Activated CD4-positive, alpha-beta T cell treated with anti-CD3 and anti-CD28 coated beads, Interleukin-2, amount 50 U/mL, for 4 hours (primary cell): ENCODE measurements at places on chromosomes 13 and 19.
A peak's percentile ranks its signal among the peaks of the same experiment; 100 is the strongest.

DNA sequence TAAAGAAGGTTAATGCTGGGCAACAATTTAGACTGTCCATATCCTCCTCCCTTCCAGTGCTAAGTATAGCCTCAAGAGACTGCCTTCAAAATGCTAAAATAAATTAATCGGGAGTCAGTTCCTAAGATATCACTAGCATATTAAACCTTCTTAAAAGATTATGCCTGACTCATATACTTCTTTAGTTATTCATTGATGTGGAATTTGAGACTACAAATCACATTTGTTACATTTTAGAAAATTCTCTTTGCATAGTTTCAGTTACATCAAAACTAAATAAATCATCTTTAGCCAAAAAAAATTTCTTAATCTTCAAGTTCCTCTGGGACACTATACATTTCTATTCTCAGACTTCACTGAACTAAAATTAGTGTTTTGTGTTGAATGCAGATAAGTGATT is 769.1 kb downstream of the PCDH9 start:
- no peak for DNase-seq

DNA sequence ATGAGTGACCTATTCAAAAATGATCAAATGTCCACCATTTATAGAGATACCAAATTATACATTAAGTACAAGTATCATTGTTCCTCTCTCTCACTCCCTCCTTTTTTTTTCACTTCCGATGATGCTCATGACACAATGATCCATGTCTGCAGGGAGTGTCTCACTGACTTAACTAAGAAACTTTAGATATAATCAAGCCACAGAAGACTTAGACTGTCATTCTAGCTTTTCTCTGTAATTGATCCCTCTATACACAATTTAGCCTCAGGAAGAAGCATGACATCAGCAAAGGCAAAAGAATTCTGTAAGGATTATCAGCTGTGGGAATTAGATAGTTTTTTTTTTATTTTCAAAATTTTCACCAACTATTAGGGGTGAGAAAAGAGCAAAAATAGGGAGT is 734.9 kb upstream of the PCDH9 start:
- no peak for DNase-seq

- DNase-seq, result no peak
Measured at GRCh38 chr19:5147978-5148793, 179.3 kb downstream of the KDM4B start.

DNA sequence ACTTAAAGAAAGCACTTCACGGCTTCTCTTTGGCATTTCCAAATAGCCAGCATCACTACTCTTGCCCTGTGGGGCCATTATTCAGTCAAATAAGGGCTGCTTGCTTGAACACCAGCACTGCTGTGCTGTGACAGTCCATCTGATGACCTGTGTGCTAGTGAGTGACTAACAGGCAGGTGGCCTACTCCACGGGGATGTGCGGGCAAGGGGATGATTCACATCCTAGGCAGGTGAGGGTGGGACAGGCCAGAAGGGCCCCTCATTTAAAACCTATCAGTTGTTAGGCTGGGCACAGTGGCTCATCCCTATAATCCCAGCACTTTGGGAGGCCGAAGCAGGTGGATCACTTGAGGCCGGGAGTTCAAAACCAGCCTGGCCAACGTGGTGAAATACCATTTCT is 8.2 kb downstream of the CCNE1 start:
- no peak for DNase-seq

DNA sequence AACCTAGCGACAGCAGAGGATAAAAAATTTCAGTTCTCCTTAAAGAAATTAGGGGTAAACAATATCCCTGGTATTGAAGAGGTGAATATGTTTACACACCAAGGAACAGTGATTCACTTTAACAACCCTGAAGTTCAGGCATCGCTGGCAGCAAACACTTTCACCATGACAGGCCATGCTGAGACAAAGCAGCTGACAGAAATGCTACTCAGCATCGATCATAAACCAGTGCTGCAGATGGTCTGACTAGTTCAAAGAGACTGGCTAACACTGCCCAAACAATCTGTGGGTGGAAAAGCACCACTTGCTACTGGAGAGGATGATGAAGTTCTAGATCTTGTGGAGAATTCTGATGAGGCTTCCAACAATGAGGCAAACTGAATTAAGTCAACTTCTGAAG is 19.9 kb upstream of the ACOD1 start:
- DNase-seq, result no peak

GRCh38 chr13:59043016-59043415 is 1120.7 kb downstream of the DIAPH3 start:
- DNase-seq, result no peak

- no peak for DNase-seq
Measured at GRCh38 chr13:32924886-32925285, 91.3 kb upstream of the KL start.

- no peak for DNase-seq
Measured at GRCh38 chr13:73948848-73949529, 185.2 kb downstream of the KLF12 start.

DNA sequence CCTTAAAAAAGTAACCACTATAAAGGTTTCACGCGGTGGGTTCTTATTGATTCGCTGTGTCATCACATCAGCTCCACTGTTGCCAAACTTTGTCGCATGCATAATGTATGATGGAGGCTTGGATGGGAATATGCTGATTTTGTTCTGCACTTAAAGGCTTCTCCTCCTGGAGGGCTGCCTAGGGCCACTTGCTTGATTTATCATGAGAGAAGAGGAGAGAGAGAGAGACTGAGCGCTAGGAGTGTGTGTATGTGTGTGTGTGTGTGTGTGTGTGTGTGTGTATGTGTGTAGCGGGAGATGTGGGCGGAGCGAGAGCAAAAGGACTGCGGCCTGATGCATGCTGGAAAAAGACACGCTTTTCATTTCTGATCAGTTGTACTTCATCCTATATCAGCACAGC is 30.6 kb downstream of the FGF9 start:
- no peak for DNase-seq

DNA sequence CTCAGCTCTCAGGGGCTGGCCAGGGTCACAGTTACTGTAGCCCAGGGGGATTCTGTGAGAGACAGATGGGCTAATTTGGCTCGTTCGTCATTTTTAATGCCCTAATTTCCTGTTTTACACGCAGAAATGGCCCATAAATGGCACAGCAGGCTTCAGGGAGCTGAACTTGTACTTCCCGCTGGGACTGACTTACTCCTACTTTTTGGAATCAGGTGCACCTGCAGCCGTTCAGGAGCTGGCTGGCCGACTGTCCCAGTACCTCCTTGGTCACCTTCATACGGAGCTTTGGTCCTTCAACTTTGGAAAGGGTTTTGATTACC is 62.4 kb upstream of the URI1 start:
- no peak for DNase-seq

DNA sequence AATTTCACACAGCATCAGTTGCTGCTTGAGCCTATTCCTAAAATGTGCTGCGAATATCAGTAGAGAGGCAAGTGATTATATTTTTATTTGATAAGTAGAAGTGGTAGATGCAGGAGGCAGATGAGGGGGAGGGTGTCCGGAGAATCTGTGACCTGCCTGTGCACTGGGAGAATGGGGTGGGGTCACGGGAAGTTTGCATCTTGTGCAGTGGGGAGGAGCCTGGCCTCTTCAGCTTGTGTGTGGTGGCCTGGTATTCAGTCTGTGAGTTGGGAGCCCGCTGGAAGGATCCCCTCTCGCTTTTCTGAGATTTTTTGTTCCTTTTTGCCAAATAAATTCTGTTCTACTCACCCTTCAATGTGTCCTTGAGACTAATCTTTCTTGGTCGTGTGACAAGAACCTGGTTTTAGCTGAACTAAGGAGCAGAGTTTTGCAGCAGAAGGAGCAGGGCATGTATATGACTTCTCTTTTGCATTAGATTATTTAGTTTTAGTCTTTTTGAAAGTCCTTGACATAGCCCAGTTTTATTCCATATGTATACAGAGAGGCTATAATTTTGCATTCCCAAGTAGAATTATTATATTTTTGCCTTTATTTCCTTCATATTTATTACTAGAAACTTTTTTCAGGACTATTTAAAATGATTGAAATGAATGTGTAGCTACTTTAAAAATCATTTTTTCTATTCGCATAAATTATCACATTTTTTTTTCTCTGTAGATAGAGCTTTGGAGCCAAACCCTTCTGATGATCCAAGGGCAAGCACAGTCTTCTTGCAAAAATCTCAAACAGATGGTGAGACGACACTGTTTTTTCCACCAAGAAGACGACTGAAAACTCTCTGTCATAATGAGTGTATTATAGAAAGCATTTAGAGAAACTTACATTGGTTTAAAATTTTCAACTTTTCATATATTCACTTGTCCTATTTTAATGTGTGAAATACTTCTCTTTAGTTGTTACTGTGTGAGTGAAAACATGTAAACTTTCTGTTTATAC is 1257.2 kb downstream of the UQCRFS1 start:
- DNase-seq, result no peak

DNA sequence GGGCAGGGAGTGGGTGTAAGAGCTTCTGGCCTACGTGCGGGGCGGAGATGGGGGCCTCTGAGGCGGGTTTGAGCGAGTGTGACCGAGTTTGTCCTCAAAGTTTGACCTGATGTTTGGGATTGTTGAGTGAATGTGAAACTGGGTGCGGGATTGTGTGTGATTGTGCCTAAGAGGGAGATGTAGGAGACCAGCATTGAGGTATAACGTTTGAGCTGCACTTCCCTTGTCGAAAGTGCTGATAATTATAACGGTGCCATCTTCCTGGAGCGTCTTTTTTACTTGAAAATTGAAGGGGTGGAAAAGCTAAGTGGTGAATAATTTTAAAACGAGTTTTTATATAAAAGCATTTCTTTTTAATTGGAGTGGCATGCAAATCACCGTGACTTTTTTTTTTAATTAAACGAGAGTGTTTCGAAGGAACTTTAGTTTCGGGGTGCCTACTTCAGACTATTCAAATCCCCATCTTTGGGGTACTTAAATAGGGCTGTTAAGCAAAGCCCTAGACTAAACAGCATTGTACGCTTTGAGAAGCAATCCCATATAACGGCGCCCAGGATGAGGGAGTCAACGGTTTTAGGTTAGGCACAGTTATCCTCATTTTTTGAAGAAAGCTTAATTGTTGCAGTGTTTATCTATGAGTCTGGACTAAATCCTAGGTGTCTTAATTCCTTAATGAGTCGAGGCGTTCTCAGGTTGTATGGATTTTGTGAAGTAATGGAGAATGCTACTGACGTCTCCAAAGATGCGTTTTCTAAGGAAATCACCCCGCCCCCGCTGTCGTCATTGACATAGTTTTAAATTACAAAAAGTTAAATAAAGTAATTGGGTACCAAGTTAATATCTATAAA is 594 bp downstream of the ZNF146 start:
- DNase-seq, result peak; percentile 15

DNA sequence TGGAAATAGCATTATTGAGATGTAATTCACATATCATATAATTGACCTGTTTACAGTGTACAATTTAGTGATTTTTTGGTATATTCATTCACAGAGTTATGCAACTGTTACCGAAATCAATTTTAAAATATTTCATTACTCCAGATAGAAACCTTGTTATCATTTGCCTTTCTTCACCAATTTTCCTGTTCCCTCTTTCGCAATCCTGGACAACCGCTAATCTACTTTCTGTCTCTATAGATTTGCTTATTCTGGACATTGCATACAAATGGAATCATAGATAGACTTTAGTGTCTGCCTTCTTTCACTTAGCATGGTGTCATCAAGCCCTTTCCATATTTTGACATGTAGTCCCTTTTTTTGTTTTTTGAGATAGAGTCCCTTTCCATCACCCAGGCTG is 19.2 kb downstream of the MAB21L1 start:
- no peak for DNase-seq

DNA sequence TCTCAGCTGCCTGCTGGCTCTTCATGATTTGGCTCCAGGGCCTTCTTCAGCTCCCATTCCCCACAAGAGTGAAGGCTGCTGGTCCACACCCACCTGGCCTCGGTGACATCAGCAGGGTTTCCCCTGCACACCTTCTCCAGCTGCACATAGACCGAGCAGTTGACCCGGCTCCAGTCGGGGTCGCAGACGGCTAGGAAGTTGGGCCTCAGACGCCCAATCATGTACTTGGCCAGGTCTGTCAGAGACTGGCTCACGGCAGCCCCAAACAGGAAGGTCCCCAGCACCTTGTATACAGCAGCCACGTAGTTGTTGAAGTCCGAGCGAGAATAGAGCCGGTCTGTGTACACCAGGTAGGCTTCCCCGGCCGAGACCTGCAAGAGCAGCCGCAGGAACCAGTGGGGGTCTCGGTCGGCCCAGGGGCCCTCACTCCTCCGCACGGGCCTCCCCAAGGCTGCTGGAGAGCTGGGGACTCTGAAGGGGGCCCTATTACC is 3.8 kb downstream of the PLPP2 start:
- DNase-seq, result no peak

DNA sequence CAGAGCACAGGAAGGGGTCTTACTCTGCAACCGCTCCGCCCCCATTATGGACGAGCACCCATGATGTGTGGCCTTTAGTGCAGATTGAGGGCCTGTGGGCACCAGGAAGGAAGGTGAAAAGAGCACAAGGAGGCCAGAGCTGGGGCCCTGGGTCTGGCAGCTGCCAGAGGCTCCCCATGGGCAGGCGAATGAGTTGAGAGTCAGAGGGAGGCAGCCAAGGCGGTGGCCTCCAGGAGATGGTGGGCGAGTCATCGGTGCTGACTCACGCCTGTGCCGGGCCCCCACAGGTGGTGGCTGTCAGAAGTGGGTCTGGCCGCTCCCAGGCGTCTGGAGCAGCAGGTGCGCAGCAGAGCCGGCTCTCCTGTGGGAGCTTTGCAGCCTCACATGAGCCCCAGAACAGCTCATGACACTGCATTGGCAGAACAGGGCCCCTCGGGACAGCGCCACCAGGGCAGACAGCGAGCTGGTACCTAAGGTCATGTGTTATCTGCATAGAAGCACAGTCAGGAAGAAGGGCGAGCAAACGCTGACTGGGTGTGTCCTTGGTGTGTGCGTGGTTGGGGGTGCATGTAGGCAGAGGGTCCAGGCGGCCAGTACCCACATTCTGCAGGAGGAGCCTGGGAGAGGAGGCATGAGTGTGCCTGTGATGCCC is 68.8 kb downstream of the CHST8 start:
- DNase-seq, result no peak

- no peak for DNase-seq
Measured at GRCh38 chr19:15028490-15028889, 20.8 kb upstream of the CASP14 start.

DNA sequence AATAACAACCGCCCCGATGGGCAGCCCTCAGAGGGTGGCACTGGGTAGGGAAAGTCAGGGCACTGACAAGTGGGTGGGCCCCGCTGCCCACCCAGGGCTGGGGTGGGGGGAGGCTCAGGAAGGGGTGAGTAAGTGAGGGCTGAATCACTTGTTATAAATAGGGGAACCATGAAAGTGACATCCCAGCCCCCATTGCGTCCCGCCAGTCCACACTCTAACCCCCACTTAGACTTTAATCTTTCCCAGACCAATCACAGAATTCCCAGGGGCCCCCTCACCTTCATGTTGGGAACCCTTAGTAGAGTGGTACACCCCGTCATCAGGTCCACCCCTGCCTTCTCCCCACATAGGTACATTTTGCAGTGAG is 37.0 kb upstream of the NANOS3 start:
- DNase-seq, result peak; percentile 58

- no peak for DNase-seq
Measured at GRCh38 chr13:51229101-51229719, 7.0 kb downstream of the FAM124A start.

GRCh38 chr19:16571822-16572331 is 338 bp downstream of the SLC35E1 start:
- no peak for DNase-seq
